ENCODE measurements at places on chromosomes 13 and 19. TPM values are rescaled to one million over a fixed set of nuclear protein-coding genes. Genes with fewer than 3 reads are reported as not detected.

GRCh38 chr13:95327190-95327589 lies 25.9 kb upstream of the ABCC4 start:
- DNase-seq, result no peak

DNA sequence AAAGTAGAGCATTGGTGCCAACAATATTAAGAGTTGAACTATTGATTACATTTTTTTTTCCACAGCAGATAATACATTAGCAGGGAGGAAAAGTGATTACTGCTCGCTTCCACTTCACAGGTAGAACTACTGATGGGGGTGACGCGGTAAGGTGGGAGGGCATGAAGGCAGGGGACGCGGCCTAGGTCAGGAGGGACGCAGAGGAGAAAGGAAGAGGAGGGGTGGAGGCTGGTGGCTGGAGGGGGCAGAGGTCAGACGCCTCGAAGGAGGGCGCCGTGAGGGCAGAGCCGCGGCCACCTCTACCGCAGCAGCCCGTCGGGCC lies 287 bp upstream of the B3GLCT start:
- DNase-seq, result no peak

SULT2B1 gene
- 1.2 TPM for total RNA-seq

DNA sequence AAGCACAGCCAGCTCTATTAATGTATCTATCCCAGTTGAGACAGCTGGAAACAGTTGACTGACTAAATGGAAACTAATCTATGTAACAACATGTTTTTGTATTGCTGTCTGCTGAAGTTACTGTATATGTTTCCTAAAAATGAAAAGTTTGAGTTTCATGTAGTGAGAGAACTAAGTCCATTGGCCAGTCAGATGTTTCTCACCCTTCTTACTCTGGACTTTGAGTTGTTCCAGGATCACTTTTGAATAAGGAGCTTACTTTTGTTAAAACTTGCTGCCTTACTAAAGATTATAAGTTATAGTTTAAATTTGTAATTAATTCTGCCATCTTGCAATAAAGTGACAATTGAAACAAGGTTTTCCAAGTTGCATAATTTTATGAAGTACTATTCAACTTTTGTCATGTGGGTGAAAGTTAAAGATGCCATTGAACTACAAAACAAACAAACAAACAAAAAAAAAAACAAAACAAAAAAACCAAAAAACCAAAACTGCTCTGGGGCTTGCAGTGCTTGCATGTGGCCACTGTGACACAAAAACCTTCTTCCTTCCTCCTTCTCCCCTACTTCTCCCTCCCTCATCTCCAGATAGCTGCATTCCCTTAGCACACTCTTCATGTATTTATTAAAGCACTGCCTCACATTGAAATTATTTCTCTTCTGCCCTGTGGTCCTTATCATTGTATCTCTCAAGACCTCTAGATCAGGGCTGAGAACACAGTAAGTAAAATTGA lies 15.3 kb downstream of the WDFY2 start:
- DNase-seq, result no peak

CBY2 gene
- not detected for total RNA-seq

DNA sequence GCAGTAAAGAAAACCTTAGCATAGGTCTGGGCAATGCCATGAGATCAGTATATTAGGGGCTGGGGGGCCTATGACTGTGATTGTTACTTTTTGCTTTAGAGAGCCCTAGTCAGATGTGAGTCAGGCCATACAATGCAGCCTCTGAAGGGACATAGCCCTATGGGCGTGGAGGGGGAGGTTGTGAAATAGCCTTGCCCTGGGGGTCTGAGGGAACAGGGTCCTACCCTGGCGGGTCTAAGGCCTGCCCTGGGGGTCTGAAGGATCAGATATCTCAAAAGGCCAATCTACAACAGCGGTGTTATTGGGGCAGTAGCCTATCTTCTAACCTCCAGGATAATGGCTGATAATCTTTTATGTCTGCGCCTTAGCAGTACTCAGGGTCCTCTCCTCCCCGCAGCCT lies 13.8 kb upstream of the SLC1A5 start:
- DNase-seq, result no peak

LGALS7B gene
- 2.3 TPM for total RNA-seq

- peak; percentile 80 for DNase-seq
These were observed 2.7 kb downstream of the ADGRE5 start for GRCh38 chr19:14383661-14384555.

IL4I1 gene
- total RNA-seq, result 3.7 TPM

DNA sequence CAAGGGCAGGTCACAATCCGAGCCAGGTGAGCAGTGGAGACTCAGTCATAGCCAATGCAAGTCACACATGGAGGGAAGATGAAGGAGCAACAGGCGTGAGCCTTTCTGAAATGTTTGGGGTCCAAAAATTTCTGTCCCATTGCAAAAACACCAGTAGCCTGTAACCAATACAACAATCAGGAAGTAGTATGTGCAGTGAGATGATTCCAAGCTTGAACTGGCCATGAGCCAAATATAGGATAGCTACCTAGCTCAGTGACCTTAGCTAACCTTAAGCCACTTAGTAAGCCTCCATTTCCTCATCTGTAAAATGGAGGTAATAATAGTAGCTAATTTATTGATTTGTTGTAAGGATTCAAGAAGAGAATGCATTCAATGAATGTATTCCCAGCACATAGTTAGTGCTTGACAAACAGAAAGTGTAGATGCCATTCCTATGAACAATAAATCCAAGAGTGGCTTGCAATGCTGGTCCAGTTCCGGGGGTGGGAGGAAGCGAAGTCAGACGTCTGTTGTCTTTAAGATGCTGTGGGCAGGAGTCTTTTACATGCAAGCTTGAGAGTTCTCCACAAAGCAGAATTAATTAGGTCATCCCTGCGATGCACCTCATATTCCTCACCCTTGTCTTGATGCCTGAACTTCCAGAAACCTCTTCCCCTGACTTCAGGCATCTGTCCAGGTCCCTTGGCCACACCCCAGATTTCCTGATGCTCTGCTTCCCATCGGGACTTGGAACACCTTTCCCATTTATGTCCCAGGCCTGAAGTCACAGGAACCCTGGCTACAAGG lies 195.7 kb upstream of the UBL3 start:
- DNase-seq, result no peak

YJEFN3 gene
- 0.77 TPM for total RNA-seq

GRCh38 chr19:23949611-23950010 lies 34.9 kb downstream of the ZNF726 start:
- no peak for DNase-seq

LILRB1 gene
- 5.1 TPM for total RNA-seq

- DNase-seq, result no peak
These were observed 444.8 kb downstream of the LIG4 start for GRCh38 chr13:107770541-107770940.

GRCh38 chr19:28578786-28579505 lies 634.0 kb downstream of the UQCRFS1 start:
- DNase-seq, result no peak

GRCh38 chr19:45187421-45188100 lies 9.0 kb downstream of the BLOC1S3 start:
- no peak for DNase-seq

- peak; percentile 82 for DNase-seq
These were observed 5.5 kb upstream of the EMP3 start for GRCh38 chr19:48319647-48320541.

- no peak for DNase-seq
These were observed 10.5 kb downstream of the C13orf46 start for GRCh38 chr13:113963376-113963775.

ALOX5AP gene
- 17.9 TPM for total RNA-seq

- DNase-seq, result no peak
These were observed 134.7 kb downstream of the KLF5 start for GRCh38 chr13:73193554-73193953.

PROZ gene
- total RNA-seq, result not detected

DNA sequence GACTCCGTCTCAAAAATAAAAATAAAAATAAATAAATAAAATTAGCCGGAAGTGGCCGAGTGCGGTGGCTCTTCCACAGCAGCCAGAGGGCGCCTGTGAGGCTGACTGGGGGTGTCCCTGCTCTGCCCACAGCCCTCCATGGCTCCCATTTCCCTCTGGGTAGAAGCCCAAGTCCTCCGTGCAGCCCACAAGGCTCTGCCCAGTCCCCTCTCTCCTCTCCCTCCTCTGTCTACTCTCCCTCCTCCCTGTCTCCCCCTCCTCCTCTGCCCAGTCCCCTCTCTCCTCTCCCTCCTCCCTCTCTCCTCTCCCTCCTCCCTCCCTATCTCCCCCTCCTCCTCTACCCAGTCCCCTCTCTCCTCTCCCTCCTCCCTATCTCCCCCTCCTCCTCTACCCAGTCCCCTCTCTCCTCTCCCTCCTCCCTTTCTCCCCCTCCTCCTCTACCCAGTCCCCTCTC lies 20.4 kb downstream of the MISP start:
- no peak for DNase-seq

GRCh38 chr19:49473868-49474541 lies at the start of gene FLT3LG:
Gene FLT3LG, plus strand, starts transcription at chr19:49474215. Its CDS starts 425 bp downstream, at chr19:49474640.
- peak; percentile 82 for DNase-seq

DMKN gene
- 127 TPM for total RNA-seq

SIPA1L3 gene
- 50.5 TPM for total RNA-seq

DNA sequence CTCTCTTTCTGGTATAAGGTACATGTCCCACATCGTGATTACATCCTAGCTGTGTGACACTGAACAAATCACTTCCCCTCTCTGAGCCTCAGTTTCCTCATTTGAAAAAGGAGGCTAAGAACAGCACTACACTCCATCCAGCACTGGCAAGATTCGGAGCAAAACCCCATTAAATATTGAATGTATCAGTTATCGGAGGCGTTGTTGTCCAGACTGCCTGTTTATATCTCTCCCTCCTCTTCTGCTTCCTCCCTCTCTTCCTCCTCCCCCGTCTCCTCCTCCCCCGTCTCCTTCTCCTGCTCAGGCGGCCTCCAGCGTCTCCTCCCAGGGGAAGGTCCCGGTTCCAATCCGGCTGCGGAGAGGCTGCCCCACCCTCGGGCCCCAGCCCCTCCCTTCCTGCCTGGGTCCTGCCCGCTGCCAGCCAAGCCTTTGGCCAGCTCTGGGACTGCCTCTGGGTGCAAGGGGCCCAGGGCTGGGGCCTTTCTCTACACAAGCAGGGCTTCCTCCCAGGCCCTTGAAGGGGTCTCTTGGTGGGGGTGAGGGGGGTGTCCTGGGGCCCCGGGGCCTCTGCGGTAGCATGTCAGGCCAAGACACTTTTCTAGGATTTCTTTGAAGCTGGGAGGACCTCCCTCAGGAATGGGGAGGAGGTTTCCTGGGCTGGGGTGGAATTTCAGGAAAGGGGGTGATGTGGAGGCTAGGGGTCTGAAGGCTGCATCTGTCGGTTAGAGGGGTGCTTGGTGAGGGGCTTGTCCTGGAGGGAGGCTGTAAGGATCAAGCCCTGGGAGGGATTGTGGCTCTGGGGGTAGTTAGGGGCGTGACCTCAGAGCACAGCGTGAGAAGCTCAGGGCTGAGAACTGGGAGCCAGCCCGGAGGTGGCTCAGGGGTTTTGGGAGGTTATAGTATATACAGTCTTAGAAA lies 1.9 kb downstream of the RRAS start:
- DNase-seq, result peak; percentile 68

DNA sequence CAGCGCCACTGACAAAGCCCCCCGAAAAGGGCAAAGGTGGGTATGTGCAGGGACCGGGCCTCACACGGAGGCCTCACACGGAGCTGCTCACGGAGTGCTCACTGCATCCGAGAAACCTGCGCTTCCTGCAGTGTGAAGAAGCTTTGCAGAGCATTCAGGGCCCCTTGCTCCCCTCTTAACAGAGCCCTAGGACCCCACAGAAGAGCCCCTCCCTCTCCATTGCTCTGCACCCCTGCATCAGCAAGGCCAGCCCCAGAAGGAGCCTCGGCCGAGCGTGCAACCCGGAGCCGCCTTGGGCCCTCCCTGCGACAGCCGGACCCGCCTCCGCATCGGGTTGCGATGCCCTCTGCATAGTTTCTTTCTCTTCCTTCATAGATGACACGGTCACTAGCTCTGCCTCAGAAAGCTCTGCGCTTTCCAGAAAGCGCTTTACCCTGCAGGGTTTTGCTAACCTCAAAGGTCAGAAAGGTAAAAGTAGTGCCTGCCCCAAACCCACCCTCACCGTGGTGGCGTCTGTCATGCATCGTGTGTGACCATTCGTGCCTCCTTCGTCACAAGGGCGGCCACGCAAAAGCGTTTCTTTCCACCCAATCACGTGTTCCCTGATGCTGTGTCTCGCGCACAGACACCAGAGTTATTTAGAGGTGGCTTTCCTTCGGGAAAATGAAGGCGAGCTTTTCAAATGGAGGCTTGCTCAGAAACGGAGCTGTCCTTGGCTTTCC lies 15.7 kb upstream of the F7 start:
- no peak for DNase-seq

GRCh38 chr13:112905619-112905989 lies 63.4 kb upstream of the MCF2L start:
- DNase-seq, result no peak

DNA sequence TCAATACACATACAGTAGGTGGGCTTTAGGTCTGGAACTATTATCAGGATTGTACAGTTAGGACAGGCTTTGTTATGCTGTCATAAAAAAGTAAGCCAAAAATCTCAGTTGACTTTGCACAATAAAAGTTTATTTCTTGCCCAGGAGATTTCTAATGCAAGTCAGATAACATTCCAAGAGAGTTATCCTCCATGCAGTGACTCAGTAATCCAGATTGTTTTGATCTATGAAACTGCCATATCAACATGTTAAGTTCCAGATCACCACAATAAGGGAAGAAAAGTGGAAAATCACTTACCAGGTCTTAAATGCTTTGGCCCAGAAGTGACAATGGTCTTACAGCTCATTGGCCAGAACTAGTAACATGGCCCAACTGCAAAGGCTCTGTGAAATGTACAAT lies 636.2 kb upstream of the KLF12 start:
- DNase-seq, result no peak

CEACAM6 gene
- 280 TPM for total RNA-seq

DNA sequence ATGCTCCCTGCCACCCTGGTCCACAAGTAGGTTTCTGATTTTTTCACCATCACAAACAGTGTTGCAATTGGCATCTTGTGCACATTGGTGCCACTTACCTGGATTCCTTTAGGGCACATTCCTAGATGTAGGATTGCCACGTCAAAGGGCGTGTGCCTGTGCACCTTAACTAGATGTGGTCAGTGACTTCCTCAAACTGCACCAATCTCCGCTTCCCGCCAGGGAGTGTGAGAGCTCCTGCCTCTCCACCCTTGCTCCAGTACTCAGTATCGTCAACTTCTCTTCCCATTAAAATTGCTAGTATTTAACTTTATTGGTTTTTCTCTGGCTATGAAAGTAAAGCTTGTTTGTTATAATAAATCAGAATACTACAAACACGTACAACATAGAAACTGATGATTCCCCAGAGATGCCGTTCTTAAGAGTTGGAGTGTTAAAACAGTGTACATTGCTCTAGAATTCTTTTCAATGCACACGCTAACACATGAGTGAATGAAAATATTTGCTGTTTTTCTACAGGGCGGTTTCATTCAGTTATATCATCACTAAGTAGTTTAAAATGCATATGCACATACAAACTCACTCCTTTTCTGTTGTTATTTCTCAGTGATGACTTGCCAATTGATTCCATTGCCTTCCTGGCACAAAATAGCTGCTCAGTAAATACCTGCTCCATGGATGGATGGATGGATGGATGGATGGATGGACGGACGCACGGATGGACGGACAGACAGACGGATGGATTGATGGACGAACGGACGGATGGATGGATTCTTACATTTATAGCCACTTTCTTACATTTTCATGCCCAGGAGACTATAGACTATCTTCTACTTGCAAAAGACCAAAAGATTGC lies 23.4 kb downstream of the CCNE1 start:
- no peak for DNase-seq

B3GNT3 gene
- total RNA-seq, result 1.00 TPM

All from lung (tissue), 17 donors.